ENCODE measurements at places on chromosomes 11 and 22.

DNA sequence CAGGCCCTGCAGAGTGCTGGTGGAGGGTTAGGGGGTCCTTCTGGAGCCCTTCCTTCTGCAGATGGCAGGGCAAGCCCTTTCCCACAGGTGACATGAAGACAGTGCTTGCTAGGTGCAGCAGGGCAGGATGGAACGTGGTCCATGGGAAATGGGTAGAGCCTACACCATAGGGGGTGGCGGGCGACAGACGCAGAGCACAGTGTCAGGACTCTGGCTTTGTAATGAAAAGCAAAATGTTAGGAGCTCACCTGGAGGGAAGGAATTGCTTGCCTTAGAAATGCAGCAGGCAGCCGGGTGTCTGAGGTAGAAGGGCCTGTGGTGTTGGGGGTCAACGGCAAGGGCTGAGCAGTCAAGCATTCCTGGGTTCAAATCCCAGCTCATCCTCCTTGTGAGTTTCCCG, 54.9 kb downstream of the ARHGAP8 start:
- H3K4me3 ChIP-seq = no peak overlapping the region
- no peak for DNase-seq
- H3K4me1 ChIP-seq = peaks cover 6% of the 10 kb centered on the region

GRCh38 chr11:48154151-48154550, 62.5 kb upstream of the OR4B1 start:
- H3K4me3 ChIP-seq = no peak overlapping the region
- no peaks in the 10 kb centered on the region for H3K36me3 ChIP-seq
- H3K27me3 ChIP-seq = no peaks in the 10 kb centered on the region
- DNase-seq = no peak
- H3K27ac ChIP-seq = no peak overlapping the region

DNA sequence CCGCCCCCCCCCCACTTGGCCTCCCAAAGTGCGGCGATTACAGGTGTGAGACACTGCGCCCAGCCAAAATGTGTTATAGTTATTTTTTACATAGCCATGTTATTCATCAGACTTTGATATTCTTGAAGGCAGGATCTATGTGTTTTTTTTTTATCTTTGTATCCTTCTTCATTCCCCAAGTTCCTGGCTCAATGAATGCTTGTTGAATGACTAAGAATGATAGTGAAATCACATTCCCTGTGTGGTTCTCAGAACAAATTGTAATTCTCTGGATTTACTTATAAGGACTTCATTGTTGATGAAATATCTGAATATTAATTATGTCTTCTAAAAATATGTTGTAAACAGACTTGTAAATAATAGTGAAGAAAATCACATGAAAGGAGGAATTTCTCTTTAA, 33.5 kb downstream of the MMP7 start:
- no peak for DNase-seq
- no peaks in the 10 kb centered on the region for H3K4me1 ChIP-seq
- H3K4me3 ChIP-seq = no peak overlapping the region
- H3K27ac ChIP-seq = no peak overlapping the region

GRCh38 chr22:43892183-43892894, 526 bp upstream of the PNPLA5 start:
- DNase-seq = no peak
- peak overlapping the region; percentile 46 for H3K4me3 ChIP-seq
- no peak overlapping the region for H3K27ac ChIP-seq

DNA sequence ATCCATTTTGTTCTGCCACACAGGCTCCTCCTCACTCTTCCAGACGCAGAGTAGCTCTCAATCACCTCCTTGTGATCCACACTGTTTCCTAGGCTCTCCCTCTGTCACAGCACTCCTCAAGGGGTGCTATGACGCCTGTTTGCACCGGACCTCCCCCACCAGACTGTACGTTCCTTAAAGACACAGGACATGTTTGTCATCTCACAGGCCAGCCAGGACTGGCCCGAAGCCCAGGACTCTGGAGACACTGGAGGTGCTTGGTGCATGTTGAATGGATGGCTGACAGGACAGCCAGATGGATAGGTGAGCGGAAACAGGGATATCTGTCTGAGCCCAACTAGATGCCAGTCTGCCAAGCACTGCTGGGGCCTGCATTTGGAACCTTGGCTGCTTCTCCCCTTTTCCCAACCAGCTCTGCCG, 13.6 kb downstream of the PLA2G6 start:
- no peak overlapping the region for H3K4me3 ChIP-seq
- H3K27me3 ChIP-seq = no peaks in the 10 kb centered on the region
- H3K4me1 ChIP-seq = no peaks in the 10 kb centered on the region
- H3K27ac ChIP-seq = no peak overlapping the region
- H3K36me3 ChIP-seq = no peaks in the 10 kb centered on the region
- DNase-seq = no peak
